ENCODE measurements at places on chromosomes 7 and 10.

DNA sequence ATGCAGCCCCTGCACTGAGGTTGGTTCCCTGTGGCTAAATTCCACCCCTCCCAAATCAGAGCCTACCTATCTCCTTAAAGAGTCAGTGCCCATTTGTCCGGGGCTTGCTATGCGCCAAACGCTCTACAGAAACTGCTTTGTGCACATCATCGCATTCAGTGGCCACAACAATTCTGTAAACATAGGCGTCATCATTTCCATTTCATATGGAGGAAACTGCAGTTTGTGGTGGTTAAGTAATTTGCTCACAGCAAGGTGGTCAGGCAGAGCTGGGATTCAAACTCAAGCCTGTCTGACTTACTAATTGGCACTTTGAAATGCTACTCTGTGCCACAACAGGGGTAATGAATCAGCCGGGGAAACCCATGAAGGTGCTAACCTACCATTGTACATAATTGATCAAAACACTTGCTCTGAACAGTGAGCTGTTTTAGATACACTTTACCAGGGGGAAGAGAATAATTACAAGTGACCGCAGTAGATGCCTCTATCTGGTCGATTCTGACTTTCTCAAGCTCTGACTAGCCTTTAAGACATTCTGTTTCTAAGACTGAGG is 775.5 kb downstream of the LRMDA start:
- DNase-seq: no peak

- peak; percentile 28 for DNase-seq
These were observed 28.8 kb downstream of the PFKP start for GRCh38 chr10:3096149-3096548.

GRCh38 chr10:18226336-18226735 is 86.1 kb downstream of the CACNB2 start:
- DNase-seq: no peak

GRCh38 chr7:36663481-36663880 is 60.8 kb downstream of the AOAH start:
- no peak for DNase-seq

- no peak for DNase-seq
These were observed 45.4 kb upstream of the ZNF680 start for GRCh38 chr7:64608116-64608910.

GRCh38 chr7:157977717-157978496 is 609.7 kb downstream of the PTPRN2 start:
- no peak for DNase-seq

- no peak for DNase-seq
These were observed 76.6 kb downstream of the GLRX3 start for GRCh38 chr10:130212746-130213145.

GRCh38 chr10:118447478-118448270 is 105.5 kb upstream of the FAM204A start:
- peak; percentile 38 for DNase-seq

GRCh38 chr10:107517811-107518210 is 353.3 kb upstream of the SORCS1 start:
- no peak for DNase-seq

DNA sequence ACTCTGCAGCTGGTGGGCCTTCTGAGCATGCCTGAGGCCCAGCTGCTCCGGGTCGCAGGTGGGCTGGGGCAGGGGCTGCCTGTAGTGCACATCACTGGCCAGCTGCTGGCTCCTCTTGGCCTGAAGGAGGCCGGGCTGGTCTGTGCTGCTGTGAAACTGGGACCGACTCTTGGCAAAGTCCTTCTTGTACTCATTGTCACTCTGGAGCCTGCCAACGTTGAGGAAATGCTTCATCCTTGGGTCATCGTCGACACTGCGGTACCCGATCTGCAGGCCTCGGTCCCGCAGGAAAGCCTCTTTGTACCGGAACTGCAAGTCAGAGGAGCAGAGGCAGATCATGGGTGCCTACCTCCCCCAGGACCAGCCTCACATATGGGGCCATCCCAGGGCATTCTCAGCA is 37.7 kb downstream of the HABP2 start:
- DNase-seq: no peak

DNA sequence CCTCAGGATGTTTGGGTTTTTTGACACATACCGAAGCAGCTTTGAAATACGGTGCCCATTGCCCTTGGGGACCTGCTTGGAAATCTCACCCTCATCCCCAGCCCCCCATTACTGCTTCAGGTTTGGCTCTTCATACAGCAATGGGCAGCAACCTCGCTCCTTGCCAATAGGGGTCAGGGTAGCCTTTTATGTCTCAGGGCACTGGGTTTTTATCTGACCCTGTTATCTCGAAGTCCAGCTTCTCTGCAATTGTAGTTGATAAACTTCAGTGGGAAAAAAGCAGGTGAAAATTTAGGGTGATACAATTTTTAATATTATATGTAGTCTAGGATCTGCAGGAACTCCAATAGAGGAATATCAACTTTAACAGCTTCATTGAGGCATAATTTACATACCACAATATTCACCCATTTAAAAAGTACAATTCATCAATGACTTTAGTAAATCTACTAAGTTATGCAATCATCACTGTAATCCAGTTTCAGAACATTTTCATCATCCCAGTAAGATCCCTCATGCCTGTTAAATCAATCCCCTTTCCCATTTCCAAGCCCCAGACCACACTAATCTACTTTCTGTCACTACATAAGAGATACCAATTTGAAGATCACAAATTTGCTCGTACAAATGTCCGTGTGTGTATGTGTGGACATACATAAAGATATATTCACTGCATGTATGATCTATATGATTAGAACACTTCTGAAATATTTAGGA is 386.2 kb downstream of the KCNMA1 start:
- peak; percentile 31 for DNase-seq

GRCh38 chr7:103706805-103707204 is 260.8 kb upstream of the SLC26A5 start:
- DNase-seq: no peak

DNA sequence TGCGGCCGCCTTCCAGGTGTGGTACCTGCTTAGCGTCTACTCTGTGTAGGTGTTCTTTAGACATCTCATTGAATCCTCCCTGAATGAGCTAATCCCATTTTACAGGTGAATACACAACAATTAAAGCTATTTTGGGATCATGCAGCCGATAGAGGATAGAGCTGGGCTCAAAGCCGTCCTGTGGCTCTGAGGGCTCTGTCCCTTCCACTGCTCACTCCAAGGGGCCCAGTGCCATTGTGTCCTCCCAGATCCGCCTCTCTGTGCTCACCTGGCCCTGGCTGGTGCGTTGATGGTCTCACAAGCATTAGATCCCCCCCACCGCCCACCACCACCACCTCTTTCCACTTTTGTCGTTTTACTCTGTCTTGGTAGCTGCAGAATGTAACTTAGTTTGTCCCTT is 13.1 kb downstream of the NPTX2 start:
- DNase-seq: no peak

DNA sequence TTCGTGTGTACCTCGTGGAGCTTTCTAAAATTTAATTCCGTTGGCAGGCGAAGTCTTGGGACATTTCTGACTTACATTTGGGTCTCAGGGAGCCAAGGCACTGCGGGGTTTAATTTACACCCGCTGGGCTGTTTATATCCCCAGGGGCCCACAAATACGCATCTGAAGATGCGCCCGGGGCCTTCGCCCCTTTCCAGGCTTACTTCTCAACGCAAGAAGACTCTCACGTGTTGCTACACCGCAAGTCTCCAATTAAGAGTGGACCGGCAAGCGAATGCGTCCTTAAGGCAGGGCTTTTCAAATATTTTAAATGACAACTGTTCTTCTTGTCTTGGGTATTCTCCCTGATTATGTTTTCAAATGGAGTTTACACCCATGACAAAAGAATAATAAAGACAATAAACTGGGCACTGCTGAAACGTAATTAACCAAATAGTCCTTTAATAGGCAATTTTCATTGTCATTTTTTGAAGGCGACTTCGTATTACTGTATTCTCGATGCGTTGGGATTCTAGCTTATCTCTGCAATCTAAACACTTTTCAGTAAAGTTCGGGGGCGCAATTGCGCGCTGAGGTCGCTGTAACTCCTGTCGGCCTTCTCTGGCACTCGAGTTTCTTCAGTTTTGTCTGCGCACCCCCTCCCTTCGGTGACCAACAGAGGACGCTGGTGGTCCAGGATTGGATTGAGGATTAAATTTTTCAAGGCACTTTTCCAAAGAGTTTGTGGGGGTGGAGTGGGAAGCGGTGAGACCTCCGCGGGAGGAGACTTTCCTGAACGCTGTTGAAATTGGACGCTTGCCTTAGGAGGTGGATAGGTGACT is 837 bp upstream of the IGFBP3 start:
- peak; percentile 37 for DNase-seq

DNA sequence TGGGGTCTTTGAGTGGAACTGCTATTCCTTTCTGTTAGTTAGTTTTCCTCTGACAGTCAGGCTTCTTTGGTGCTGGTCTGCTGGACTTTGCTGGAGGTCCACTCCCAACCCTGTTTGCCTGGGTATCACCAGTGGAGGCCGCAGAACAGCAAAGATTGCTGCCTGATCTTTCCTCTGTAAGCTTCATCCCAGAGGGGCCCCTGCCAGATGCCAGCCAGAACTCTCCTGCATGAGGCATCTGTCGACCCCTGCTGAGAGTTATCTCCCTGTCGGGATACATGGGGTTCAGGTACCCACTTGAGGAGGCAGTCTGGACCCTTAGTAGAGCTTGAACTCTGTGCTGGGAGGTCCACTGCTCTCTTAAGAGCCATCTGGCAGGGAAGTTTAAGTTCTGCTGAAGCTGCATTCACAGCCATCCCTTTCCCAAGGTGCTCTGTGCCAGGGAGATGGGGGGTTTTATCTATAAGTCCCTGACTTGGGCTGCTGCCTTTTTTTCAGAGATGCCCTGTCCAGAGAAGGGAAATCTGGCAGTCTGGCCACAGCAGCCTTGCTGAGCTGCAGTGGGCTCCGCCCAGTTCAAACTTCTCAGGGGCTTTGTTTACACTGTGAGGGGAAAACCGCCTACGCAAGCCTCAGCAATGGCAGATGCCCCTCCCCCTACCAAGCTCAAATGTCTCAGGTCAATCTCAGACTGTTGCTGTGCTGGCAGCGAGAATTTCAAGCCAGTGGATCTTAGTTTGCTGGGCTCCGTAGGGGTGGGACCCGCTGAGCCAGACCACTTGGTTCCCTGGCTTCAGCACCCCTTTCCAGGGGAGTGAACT is 89.7 kb upstream of the CDK6 start:
- no peak for DNase-seq

DNA sequence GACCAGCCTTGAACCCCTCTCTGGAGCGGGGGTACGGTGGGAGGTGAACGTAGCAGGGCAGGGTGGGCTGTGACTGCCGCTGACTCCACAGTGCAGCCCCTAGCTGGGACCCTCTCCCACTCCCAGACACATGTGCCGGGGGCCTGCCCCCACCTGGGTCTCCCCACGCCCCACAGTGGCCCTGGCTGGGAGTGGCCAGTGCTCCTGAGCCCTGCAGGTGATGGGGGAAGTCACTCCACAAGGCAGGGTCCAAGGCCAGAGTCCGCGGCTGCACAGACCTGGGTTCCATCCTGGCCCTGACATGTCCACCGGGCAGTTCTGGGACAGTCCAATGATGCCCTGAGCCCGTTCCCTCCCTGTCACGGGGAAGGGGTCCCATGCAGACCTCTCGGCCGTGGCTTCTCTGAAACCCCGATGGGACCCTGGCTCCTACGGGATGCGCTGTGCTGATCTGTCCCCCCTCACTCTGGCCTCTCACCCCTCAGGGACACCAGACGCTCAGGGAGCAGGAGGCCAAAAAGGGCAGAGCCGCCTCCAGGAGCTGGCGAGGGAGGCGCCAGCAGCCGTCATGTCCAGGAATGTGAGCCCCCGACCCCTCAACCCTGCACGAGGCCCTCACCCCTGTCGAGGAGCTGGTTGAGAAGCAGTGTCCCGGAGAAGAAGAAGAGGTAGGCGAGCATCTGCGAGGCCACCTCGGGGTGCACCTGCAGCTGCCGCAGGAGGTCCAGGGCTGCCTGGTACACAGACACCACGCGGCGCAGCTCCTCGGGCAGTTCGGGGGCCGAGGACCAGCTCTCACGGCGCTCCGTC is 40.4 kb downstream of the AP5Z1 start:
- DNase-seq: no peak

GRCh38 chr7:124440081-124440480 is 325.5 kb downstream of the GPR37 start:
- no peak for DNase-seq

- no peak for DNase-seq
These were observed 198.4 kb downstream of the CALN1 start for GRCh38 chr7:72213769-72214168.
